SK-N-SH (cell line): ENCODE measurements at places on chromosomes 2 and 18.

- DNase-seq: no peak
These were observed 286.6 kb downstream of the DPP10 start for GRCh38 chr2:114729026-114729425.

GRCh38 chr2:113176696-113177355, 3.1 kb downstream of the PSD4 start:
- no peak for DNase-seq

DNA sequence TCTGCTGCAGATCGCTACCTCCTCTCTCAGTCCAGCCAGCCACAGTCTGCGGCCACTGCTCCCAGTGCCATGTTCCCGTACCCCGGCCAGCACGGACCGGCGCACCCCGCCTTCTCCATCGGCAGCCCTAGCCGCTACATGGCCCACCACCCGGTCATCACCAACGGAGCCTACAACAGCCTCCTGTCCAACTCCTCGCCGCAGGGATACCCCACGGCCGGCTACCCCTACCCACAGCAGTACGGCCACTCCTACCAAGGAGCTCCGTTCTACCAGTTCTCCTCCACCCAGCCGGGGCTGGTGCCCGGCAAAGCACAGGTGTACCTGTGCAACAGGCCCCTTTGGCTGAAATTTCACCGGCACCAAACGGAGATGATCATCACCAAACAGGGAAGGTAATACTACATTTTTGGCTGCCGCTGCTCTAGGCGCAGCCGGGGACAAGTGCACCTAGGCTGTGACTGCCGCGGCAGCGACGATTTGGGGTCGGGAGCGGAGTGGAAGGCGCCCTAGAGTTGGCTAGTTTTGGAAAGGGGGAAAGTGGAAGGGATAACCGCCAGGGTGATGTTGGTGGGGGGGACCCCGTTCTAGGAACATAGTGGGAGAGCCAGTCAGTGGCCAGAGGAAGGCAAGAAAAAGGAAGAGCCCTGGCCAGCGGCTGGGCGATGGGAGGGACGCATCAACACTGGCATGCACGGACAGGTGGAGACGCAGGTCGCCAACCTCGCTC, 776 bp downstream of the TBR1 start:
- peak; percentile 52 for DNase-seq

GRCh38 chr18:10820681-10821080, 294.9 kb downstream of the NAPG start:
- DNase-seq: no peak

DNA sequence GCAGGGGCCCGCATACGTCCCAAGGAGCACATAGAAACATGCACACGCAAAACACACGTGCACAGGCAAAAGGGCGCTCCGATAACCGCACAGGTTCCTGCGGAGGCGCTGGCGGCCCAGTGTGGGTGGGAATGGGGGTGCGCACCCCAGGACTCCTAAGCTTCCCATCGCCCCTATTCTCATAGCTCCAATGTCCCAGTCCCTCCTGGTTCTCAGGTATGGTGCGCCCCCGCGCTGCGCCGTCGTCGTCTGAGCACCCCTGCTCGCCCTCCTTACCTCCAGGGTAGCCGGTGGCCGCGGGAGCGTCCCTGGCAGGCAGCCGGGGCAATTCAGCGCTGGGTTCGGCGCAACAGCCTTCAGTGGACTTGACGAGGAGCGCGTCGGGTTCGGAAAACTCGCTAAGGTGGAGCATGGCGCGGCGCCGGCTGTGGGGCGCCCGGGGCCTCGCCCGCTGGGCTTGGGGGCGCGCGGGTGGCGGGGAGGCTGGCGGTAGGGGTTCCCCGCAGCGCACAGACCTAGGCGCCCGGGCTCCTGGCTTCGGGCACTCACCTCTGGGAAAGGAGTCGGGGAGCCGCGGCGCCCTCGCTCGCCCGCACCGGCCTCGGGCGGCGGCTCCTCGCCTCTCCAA, 328 bp downstream of the EGR4 start:
- DNase-seq: peak; percentile 61

- peak; percentile 34 for DNase-seq
These were observed 26.1 kb downstream of the KCTD18 start for GRCh38 chr2:200483729-200484198.

DNA sequence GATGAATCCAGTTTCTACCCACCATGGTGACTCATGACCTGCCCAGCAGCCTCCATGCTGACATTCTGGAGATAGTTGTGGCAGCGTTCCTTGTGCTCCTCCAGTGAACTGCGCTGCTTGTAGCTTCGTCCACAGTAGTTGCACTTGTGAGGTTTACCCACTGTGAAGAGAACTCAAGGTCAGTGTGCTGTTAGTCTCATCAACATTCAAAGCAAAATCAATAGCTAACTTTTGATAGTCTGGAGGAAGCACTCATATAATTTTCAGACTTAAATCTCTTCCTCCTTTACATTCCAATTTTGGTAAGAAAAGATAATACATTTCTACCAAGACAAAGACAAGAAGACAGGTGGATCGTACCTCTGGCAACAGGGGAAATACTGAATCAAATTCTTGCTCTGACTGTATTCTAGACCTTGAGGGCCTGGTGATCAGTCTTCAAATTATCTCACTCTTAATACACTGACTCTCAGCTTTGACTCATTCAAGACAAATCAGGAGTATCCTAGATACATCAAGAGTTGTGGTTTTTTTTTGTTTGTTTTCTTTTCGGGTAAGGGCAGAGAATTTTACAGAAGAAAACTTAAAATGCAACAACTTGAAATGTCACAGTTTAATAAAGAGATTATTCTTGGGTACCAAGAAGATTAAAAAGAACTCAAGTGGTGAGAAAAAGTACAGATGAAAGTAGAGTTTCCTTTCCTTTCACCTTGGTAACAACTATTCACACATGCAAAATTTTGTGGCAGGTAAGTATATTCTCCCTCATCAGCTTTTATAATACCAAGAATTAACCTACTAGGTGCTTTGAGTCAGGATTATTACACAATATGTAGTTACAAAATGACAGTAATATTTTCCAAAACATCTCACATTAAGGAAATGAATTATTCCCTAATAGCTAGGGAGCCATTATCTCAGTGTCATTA, 129.2 kb downstream of the IKZF2 start:
- DNase-seq: no peak

GRCh38 chr2:182173944-182174622, 188.4 kb downstream of the PPP1R1C start:
- no peak for DNase-seq

DNA sequence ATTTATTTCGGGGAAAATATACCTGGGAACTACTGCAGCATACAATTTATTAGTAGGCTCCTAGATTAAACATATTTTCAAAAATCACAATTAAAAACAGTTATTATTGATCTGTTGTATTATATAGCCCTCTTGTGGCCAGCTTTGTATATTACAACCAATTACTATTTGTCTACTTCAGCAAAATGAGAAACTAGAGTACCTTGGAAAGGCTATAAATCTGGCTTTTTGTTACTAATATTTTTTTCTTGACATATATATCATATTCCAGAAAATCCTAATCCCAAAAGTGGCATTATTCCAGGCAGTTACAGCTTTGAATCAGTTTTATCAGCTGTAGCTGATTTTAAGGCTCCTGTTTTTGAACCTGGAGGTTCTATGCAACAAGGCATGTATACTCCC, 101.2 kb downstream of the UBR3 start:
- DNase-seq: peak; percentile 29

DNA sequence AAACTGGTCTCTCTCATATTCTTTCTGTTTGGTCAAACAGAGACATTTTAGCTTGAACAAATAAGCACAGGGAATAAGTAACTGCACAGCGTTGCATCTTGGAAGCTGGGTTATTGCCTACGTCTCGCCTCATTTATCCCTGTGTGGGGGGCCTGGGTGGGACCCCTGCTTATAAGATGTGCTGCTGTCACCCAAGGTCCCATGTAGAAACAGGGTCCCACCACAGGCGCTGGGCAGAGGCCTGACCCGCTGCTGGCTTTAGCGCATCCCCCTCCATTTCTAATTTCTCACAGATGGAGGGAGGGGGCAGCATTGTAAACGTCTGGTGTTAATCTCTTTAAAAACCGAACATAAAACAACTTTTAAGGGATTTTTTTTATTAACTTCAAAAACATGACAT, 207.8 kb downstream of the HDAC4 start:
- no peak for DNase-seq

DNA sequence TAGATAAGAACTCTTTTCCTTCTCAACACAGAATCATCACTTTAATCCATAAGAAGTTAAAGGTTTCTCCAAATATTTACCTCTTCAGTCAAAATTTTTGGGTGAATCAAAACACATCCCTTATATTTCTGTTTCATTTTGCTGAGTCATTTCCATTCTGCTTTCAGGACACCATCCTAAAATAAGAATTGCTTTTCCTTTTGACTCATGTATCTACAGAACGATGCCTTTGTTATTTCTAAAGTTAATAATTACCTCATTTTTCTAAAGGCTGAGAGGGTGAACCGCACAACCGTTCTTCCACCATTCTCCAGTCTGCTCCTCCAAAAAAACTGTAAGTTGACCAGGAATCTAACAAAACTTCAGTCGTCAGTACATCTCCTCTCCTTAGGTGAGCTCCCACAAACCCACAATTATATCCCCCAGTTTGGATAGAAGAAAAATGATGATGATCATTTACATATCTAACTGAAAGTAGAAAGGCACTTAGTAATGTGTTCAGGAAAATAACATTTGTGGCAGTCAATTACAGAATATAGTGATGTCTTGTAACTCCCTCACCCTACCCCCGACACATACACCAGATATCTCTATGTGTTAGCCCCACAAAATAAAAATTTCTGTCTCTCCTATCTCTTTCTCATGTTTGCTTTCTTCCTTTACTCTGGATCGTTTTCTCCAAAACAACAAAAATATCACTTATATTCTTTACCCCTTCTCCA, 162.5 kb downstream of the RAD51AP2 start:
- DNase-seq: no peak

- DNase-seq: no peak
These were observed 36.5 kb downstream of the GKN2 start for GRCh38 chr2:68916226-68916625.

- DNase-seq: no peak
These were observed 20.2 kb downstream of the SCYGR8 start for GRCh38 chr2:227765788-227766372.

DNA sequence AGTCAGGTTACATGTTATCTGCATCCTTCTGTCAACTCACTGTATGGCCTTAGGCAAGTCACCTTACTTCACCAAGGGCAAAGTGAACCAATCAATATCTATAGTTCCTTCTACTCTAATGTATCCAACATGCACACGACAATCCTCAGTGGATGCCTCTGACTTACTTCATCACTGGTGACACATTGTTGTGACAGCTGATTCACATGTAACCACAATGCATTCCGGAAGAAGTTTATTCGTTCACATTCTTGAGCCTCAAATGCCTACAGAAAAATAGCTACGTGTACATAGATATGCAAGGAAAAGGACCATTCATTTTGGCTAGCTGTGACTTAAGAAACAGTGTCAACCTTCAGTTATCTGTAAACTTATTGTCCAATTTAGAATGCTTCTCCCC, 26.3 kb upstream of the EPG5 start:
- no peak for DNase-seq

GRCh38 chr2:210169516-210170195, 1.6 kb downstream of the KANSL1L start:
- no peak for DNase-seq

GRCh38 chr2:28607730-28608499, 112.1 kb downstream of the PLB1 start:
- DNase-seq: no peak

GRCh38 chr2:169739351-169739750, 5.7 kb downstream of the KLHL23 start:
- DNase-seq: no peak

GRCh38 chr18:10928772-10929373, 220.5 kb downstream of the PIEZO2 start:
- no peak for DNase-seq

- no peak for DNase-seq
These were observed 175.6 kb downstream of the GLI2 start for GRCh38 chr2:120910956-120911951.

DNA sequence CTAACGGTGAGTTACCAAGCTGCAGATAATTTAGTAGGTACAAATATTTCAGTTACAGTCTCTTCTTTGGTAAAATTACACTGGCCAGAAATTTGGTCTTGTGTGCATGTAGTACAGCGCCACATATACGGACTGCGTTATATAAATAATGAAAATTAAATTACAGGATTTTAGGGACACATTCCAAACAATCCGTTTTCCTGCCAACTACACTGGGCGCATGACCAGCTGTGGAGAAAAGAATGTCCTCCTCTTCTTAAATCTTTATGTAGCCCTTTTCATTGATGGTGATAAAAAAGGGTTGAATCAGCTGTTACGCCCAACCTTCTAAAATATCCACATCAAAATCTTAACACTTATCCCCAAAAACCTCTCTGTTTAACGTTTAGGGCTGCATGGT, 37.5 kb downstream of the TCF4 start:
- DNase-seq: no peak

DNA sequence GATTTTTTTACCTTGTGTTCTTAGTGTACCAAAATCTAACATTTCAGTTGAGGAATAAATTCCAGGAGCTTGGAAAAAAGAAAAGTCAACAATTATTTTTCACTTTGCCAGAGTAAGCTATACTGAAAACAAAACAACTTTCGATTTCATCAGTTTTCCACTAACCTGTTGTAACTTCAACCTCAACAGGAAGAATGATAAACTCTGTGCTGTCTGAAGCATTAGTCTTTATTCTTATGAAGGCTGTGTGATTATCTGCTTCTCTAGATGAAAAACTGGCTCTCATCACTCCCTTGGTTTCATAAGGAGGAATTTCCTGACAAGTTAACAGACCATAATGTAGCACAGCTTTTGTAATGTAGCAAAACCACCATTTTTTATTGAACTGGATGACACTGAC, 121.2 kb downstream of the ZAP70 start:
- DNase-seq: no peak
